OCI-LY7 (cell line): ENCODE measurements at places on chromosomes 6 and 20. TPM values are rescaled to one million over a fixed set of nuclear protein-coding genes. Genes with fewer than 3 reads are reported as not detected.

FILIP1 gene
- total RNA-seq: not detected in 2 replicates

DNA sequence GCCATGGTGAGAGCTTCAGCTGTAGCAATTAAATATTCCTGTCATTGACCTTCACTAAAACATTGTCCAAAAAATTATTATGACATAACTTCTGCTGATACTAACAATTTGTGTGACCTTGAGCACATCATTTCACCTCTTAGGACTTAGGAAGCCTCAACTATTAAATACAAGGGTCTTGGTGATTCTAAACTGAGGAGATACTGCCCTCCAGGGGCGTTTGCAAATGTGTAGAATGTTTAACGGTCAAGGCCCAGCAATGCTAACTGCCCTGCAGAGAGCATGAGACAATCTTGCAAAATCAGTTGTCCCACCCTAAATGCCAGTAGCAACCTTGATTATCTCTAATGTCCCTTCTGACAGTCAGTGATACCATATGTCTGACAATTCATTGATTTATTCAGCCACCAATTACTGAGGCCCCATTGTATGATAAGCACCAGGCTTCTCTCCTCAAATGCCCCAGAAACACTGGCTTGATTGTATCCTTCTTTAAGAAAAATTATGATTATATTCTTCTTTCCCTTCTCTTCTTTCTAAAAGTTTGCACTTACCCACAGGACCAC lies 284.1 kb upstream of the PLN start:
- DNase-seq: peak; percentile 6

- no peak for DNase-seq
These were observed 75.7 kb upstream of the UST start for GRCh38 chr6:148671085-148671484.

DNA sequence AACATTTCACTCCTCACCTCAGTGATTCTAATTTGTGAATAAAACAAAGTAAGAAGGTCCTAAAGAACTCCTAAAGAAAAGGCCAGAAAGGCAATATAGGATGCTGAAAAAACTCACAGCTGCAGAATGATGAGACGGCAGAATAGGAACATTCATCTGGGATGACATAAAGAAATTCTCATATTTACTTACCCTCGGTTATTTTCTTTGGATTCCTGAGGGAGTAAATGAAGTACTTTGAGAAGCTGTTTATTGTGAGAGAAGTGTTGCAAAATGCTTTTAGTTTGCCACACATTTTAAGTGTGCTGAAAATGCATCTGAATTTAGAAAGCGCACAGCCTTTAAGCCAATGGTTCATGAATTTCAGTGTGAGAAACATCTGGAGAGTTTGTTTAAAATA lies 35.7 kb upstream of the RBL1 start:
- no peak for DNase-seq

TSBP1 gene
- total RNA-seq: not detected in 2 replicates

GRCh38 chr6:16049168-16049567 lies 79.7 kb upstream of the MYLIP start:
- DNase-seq: no peak

GRCh38 chr6:19864285-19864684 lies 27.1 kb downstream of the ID4 start:
- DNase-seq: no peak

ECT2L gene
- total RNA-seq: not detected in 2 replicates

DNA sequence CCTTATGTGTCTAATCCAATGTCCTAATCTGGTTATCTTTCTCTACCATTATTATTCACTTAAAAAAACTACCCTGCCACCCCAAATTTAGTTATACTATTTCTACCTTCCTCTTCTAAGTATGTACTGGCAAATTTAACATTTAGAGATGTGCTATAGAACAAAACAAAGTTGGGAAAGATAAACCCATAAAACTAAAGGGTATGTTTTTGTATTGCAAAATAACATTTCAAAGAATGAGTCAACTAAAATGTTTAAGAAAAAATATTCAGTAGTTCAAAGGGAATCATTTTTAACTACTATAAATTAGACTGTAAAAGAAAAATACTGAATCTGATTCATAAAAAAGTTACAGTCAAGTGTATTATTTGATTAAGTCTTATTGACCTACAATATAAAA lies 103.0 kb downstream of the LMBRD1 start:
- DNase-seq: no peak

IRF4 gene
- 281 and 291 TPM in 2 replicates for total RNA-seq

OR2B6 gene
- not detected in 2 replicates for total RNA-seq

- DNase-seq: no peak
These were observed 13.6 kb downstream of the COL9A1 start for GRCh38 chr6:70289299-70289698.

DNA sequence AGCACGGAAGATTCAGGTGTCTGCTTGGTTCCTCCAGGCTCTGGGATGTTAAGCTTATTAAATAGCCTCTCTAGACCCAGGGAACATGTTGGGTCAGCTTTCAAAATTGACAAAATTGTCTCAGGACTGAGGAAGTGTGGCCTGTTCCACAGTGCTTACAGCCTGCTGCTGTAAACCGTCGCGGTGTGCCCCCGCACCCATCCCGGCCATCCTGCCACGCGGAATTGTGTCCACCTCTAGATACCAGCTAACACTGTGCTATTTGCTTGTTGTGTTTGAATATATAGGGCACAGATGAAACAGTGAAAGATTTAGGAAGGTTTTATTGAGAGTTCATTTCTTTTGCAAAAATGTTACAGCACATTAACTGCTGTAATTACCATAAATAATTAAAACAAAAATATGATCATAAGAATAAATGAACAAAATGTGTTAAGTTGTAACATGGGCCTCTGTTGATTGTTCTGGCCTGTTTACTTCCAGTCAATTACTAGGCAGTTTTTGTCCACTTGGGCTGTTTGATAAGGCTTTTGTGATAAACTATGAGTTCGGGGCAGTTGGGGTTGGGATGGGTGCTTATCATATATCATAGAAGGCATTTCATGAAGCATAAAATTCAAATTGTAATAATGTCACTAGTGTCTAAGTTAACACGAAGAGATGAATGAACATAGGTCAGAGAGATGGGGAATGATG lies 77.4 kb downstream of the ARID1B start:
- no peak for DNase-seq

DNA sequence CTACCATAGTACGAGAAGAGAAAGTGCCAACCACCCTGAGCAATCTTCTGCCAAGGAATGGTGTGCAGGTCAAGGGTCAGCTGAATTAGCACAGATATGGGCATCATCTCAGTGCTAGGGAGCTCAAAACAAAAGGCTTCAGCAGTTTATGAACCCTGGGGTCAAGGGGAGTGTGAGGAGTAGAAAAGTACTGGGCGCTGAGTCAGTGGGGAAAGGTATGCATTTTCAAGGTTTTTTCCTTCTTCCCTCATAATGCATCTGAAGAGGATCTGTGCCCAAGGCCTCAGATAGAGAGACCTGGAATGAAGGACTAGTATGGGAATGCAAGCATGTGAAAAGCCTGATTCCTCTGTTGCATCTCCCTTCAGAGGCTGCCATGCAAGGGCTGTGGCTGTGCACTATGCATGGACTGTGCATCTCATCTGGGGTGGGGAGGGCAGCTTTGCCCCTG lies 81.7 kb downstream of the PERP start:
- no peak for DNase-seq

GRCh38 chr20:39885975-39886649 lies 802.9 kb downstream of the MAFB start:
- DNase-seq: peak; percentile 41

DNA sequence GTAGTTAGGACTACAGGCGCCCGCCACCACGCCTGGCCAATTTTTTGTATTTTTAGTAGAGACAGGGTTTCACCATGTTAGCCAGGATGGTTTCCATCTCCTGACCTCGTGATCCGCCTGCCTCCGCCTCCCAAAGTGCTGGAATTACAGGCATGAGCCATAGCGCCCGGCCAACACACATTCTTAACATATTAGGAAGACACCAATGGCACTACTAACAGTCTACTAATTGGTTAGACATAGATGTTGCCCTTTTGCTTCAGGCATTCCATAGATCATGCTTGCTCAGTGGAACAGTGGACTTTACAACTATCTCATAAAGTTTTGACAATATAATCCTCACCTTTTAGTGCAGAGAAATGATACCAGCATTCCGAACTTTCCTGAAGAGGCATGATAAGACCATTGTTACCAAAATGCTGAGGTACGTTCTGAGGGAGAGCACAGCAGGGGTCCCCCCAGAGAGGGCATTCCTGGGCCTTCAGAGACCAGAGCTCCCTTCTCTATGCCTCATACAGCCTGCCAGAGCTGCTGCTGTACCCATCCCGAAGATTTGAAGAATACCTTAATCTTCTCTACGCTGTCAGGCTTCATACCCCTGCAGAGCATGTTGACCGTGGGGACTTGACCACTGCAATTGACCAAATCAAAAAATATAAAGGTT lies 89.4 kb downstream of the ECT2L start:
- DNase-seq: no peak

- DNase-seq: no peak
These were observed 50.6 kb upstream of the NELFCD start for GRCh38 chr20:58930496-58930895.

GRCh38 chr6:27892649-27893058 lies 19.5 kb downstream of the OR2B2 start:
- no peak for DNase-seq

GRCh38 chr6:116364321-116364720 lies 6.4 kb upstream of the DSE start:
- DNase-seq: no peak

GRCh38 chr20:62405981-62406513 lies 1.0 kb downstream of the CABLES2 start:
- no peak for DNase-seq

GRCh38 chr20:49380337-49380780 lies 102.1 kb downstream of the KCNB1 start:
- DNase-seq: no peak

GRCh38 chr20:3686867-3687321 lies 5.1 kb upstream of the ADAM33 start:
- no peak for DNase-seq

- no peak for DNase-seq
These were observed 130.3 kb upstream of the PMEPA1 start for GRCh38 chr20:57840066-57840465.

GRCh38 chr20:58877976-58878360 lies 25.5 kb downstream of the GNAS start:
- no peak for DNase-seq
